Right renal pelvis (tissue), 4 donors: ENCODE measurements at places on chromosomes 13 and 19. TPM values are rescaled to one million over a fixed set of nuclear protein-coding genes. Genes with fewer than 3 reads are reported as not detected.

PLIN5 gene
- polyA plus RNA-seq: 2.7 TPM

DNA sequence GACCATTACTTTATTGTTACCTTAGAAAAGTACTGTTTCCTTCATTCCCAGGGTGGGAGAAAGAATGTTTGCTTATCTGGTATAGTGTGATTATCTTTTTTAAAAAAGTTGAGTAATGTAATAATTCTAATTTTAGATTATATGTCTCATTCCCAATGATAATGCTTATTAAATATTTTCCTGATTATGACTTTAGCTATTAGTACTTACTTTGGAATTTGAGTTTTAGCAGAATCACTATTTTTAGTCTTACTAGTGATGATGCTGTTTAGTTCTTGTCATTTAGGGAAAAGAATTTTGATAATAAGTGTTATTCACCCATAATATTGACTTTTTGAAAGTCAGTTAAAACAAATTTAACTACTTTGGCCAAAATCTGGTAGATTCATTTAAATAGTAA is 95.2 kb downstream of the FRY start:
- DNase-seq: no peak

GRCh38 chr19:51131780-51132680 is 7.3 kb downstream of the SIGLEC9 start:
- no peak for DNase-seq

- DNase-seq: no peak
These were observed 215.3 kb upstream of the PCDH9 start for GRCh38 chr13:67445436-67445835.

ANGPTL4 gene
- polyA plus RNA-seq: 1.9 TPM

- no peak for DNase-seq
These were observed 367.2 kb downstream of the DNAJC15 start for GRCh38 chr13:43390619-43391018.

- no peak for DNase-seq
These were observed 1.0 kb upstream of the ICAM5 start for GRCh38 chr19:10288662-10289166.

- DNase-seq: no peak
These were observed 183.7 kb downstream of the COL4A1 start for GRCh38 chr13:110123041-110123809.

DNA sequence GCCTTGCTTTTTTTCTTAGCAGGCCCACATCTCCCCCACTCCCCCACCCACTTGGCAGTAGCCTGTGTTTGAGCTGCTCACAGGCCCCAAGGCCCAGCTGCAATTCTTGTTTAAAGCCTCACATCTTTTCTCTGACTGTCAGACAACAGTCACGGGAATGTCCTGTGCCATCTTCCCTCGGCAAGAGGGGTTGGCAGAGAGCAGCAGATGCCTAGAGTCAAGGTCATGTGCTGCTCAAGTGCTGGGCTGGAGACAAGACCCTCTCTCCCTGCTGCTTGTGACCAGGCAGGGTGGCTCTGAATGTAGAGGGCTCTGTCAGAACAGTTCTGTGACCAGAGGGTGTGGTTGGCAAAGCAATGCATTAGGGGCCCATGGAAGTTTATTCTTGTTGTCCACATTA is 47.4 kb downstream of the BBC3 start:
- DNase-seq: no peak

DNA sequence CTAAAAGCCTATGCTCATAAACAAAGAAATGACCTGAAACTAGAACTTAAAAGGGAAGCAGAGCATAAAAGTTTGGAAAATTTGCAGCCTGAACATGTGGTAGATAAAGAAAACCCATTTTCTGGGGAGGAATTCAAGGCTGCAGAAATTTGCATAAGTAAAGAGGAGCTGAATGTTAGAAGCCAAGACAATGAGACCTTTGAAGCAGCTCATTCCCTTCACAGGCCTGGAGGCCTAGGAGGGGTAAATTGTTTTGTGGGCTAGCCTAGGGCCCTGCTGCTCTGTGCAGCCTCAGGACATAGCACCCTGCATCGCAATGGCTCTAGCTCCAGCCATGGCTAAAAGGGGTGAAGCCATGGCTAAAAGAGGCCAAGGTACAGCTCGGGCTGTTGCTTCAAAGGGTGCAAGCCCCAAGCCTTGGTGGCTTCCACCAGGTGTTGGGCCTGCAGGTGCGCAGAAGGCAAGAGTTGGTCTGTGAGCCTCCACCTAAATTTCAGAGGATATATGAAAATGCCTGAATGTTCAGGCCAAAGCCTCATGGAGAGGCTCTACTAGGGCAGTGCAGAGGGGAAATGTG is 38.3 kb downstream of the ZIC2 start:
- no peak for DNase-seq

DNA sequence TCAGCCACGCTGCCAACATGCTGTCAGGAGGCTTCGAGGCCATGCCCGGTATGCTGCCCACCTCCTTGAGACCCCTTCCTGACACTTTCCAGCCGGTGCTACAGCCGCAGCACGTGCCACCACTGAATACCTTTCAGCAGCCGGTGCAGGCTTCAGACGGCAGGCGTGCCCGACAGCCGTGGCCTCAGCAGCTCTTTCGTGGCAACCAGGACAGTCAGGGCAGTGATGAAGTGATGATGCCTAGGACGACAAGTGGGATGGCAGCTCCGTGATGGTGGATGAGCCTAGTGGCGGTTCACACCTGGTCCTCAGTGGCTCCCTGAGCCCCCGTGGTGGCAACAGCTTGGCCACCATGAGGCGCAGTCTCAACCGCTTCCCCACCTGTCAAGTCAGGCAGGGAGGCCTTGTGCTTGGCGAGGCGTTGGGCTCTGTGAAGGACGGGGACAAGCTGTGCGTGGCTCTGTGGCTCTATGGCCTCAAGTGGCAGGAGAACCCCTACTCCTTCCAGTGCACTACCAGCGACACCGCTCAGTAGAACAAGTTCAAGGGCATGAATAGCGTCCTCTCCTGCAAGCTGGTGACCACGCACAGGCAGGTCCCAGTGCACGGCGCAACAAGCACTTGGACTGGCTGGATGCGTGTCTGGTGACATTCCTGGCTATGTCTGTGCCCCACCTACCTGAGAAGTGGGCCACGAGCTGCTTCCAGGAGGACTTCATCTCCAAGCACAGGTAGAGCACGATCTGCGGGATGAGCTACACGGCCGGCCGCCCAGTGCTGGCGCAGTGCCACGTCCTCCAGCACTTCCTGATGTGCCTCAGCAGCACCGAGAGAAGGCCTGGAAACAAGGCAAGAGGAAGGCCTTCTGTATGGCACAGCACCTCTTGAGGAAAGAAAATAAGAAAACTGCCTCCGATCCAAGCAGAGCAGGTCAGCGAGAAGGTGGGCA is 18.2 kb upstream of the ZNF14 start:
- DNase-seq: no peak

CYP2A7 gene
- polyA plus RNA-seq: not detected

GRCh38 chr19:30596813-30597399 is 224.7 kb downstream of the ZNF536 start:
- no peak for DNase-seq

DNA sequence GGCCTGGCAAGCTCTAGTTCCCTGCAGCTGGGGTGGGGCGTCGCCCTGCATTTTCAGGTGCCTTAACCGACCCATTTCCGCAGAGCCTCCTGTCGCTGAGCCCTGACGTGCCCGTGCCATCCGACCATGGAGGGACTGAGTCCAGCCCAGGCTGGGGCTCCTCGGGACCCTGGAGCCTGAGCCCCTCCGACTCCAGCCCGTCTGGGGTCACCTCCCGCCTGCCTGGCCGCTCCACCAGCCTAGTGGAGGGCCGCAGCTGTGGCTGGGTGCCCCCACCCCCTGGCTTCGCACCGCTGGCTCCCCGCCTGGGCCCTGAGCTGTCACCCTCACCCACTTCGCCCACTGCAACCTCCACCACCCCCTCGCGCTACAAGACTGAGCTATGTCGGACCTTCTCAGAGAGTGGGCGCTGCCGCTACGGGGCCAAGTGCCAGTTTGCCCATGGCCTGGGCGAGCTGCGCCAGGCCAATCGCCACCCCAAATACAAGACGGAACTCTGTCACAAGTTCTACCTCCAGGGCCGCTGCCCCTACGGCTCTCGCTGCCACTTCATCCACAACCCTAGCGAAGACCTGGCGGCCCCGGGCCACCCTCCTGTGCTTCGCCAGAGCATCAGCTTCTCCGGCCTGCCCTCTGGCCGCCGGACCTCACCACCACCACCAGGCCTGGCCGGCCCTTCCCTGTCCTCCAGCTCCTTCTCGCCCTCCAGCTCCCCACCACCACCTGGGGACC is 1.2 kb downstream of the ZFP36 start:
- DNase-seq: no peak

OR7C2 gene
- polyA plus RNA-seq: not detected

PSENEN gene
- polyA plus RNA-seq: 71.1 TPM

DNA sequence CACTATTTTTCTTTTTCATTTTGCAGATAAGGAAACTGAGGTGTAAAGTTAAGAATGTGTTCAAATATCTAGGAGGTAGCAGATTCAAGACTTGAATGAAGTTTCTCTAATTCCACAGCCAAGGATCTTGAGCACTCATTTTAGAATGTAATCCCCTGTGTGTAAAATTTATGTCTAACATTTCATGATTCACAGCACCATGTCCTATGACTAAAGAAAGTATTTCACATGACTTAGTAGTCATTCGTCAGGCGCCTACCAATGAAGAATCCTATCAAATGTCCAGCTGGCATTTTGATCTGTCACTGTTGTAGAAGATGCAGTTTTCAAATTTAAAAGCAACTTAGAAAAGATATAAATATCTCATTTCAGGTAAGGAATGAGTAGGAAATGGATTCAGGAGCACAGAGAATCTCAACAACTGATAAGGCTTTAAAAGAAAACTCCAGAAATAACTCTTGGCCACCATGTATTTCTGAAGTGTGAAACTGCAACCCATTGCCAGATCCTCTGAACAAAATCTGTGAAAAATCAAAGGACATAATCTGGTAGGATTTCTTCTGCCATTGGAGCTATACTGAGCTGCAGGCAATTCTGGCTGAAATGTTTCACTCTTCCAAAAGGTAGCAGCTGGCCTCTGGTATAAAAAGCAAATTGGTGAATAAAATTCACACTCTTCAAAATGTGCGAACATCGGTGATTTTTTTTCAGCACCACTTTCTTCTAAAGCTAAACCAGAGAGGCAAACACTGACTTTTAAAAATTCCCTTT is 92.2 kb downstream of the DCLK1 start:
- no peak for DNase-seq

DNA sequence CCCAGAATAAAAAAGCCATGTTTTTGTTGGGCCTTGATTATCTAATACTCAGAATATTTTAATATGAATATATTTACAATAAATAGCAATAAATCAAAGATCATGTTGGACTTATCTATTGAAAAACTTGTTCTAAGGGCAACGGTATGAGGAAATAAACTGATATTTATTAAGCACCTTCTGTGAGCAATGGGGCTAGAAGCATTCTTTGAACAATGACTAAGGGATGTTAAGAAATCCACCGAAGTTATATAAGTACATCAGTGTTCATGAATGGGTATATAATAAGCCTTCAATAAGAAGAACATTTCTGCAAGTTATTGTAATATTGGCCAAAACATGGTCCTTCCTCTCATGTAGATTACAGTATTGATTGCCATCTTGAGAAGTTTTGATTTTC is 221.8 kb downstream of the OXGR1 start:
- no peak for DNase-seq

GRCh38 chr19:14972676-14973075 is 7.0 kb downstream of the SLC1A6 start:
- DNase-seq: no peak

PRRG2 gene
- polyA plus RNA-seq: 9.3 TPM

GRCh38 chr13:84470528-84470927 is 588.3 kb upstream of the SLITRK1 start:
- DNase-seq: no peak

- DNase-seq: no peak
These were observed 87.6 kb downstream of the MUC16 start for GRCh38 chr19:8922591-8922990.

EFNA2 gene
- polyA plus RNA-seq: 1.7 TPM

DNA sequence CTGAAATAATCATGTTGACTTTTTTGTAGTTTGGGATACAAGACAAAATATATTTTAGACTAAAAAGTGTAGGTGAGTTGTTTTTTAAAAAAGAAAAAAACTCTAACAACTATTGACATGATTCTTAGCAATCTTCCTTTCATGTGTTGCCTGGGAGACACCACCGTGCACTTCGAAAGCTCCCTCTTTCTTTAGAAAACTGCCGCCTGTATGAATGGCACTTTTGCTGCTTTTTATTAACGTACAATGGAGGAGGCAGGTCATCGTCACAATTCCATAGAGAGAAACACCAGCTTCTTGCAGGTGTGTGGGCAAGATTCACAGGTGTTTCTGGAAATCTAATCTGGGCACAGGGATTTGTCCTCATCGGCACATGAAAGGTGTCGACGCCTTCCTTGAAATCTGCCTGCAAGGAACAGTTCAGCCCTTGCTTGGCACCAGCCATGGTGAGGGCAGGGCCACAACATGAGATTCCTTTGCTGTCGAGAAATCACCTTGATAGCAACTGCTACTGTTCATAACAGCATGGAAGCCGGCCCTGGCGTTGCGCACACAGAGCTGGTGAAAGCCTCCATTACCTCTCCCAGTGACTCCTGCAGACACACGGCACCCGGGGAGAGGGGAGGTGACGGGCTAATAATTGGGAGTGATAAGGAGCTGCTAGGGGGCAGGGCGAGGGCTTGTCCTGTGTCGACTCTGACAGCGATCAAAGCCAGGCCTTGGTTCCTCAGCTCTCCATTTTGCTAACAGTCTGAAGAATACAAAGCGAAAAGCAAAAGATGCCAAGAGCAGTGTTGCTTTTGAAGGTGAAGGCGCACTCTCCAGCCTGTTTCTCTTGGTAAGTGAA is 66.5 kb downstream of the EFNB2 start:
- DNase-seq: no peak

DNA sequence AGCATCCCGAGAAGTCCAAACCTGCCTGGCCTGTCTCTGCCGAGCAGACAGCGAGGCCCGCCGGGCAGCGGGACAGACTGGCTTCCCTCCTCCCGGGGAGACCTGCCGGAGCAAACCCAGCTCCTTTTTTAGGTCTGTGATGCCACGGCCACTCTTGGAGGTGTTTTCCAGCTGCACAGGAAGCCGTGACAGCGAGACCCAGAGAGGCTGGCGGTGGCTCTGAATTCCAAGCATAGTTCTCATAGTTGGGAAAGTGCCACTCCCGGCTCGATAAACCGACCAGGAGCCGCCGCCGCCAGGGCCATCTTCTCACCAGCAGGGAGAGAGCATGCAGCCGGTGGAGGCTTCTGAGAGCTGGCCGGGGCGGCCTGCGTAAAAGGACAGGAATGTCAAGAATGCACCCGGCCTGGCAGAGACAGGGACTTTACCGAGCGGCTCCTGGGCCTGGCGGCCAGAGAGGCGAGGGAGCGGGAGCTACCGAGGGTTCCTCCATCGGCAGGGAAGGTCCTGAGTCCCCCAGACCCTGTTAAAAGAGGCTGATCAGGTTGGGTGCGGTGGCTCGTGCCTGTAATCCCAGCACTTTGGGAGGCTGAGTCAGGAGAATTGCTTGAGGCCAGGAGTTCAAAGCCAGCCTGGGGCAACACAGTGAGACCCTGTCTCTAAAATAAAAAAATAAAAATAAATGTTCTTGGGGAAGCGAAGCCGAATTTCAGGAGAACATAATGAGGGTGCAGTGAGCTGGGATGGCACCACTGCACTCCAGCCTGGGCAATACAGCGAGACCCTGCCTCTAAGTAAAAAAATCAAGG is 64.9 kb downstream of the GADD45B start:
- peak; percentile 81 for DNase-seq

EPS8L1 gene
- 45.5 TPM for polyA plus RNA-seq
